ENCODE measurements at places on chromosomes 1 and 21.

DNA sequence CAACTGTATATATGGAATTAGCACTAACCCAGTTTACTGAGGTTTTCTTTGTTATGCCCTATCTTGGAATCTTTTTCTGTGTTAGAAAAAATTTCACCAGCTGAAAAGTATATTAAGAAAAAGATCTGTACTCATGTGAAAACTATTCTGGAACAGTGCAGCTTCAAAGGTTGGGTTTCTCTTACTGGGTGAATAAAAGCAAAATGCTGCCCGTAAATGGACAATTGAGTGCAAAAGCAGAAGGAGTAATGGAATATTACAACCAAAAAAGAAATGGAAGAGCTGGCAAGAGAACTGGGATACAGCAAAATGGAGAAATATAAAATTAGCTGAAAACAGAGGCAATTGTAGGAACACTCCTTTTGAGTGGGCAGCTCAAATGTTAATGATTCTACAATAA is 17.0 kb upstream of the RAVER2 start:
- no peak for DNase-seq

DNA sequence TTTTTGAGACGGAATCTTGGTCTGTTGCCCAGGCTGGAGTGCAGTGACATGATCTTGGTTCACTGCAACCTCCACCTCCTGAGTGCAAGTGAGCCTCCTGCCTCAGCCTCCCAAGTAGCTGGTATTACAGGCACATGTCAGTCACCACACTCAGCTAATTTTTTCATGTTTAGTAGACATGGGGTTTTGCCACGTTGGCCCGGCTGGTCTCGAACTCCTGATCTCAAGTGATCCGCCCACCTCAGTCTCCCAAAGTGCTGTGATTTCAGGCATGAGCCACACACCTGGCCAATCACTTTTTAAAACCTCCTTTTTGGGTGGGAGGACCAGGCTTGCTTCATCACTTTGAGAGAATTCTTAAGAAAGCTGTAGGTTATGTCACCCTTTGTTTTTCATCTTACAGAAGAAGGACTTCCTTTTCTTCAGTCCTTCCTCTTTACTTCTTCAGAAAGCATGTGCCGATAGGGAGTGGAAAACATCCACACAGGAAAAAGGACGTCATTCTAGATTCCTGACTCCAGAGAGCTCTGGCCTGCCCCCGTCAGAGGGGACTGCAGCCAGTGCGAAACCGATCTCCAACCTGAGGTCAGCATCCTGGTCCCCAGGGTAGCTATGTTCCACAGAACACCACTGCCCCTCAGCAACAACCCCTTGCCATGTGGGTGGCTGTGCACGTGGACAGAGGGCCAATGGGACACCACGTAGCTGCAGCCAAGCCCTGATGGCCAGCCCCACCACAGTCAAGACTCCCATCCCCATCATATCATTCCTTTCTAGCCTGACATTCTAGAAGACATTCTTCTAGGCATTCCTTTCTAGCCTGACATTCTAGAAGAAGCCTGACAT is 21.9 kb downstream of the NCF2 start:
- DNase-seq = no peak

DNA sequence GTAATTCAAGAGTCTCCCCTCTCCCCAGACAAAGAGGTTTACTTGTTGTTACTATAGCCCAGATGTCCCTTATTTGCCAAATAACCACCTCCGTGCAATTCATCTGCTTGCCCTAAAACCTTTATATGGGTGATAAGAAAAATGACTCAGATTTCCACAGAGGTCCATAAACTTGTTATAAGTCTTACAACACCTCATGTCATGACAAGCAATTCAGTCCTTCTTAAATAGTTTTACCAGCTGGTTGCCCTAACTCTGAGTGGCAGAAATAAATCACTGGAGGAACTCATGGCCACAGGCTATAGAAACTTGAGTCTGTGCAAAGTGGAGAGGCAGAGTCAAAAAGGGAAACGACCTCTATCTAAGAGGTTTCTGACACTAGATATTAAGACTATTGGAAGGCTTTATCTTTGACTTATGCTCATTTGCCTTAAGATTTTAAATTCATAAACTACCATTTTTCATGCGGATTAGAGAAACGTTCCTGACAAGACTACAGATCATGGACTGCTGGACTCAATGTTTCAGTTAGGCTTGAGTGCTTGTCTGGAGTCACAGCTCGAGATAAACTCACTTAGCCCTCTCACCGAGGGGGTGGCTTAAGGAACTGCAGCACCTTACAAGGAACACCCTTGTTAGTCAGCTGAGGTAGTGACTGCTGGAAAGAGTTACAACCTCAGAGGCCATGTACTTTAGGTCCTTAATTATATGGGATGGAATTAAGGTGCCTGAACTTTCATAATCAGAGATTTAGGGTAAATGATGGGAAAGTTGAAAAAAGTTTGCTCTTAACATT is 662.5 kb upstream of the USP24 start:
- no peak for DNase-seq

DNA sequence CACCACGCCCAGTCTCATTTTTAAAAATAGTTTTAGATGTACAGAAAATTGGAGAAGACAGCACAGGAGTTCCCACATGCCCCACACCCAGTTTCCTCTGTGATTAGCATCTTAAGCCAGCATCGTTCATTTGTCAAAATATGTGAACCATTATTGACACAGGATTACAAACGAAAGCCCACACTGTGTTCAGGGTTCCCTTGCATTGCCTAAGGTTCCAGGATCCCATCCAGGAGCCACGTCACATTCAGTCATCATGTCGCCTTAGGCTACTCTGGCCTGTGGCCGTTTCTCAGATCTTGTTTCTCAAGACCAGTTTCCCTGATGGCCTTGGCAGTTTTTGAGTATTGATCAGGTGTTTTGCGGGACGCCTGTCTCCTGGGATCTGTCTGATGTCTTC is 34.7 kb upstream of the TNFRSF1B start:
- no peak for DNase-seq

DNA sequence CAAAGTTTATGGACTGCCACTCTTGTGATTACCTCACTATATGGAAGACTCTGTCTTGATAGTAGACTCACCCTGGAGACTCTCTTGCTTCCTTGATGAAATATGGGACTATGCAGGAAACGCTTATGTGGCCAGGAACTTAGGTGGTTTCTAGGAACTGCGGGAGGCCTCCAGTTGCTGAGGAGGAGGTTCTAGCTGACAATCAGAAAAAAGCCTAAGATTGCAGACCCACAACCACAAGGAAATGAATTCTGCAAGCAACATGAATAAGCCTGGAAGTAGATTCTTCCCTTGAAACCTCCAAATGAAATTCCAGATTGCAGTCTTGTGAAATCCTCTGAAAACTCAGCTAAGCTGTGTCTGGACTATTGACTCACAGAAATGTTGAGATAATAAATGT is 88.9 kb upstream of the COL11A1 start:
- DNase-seq = no peak

DNA sequence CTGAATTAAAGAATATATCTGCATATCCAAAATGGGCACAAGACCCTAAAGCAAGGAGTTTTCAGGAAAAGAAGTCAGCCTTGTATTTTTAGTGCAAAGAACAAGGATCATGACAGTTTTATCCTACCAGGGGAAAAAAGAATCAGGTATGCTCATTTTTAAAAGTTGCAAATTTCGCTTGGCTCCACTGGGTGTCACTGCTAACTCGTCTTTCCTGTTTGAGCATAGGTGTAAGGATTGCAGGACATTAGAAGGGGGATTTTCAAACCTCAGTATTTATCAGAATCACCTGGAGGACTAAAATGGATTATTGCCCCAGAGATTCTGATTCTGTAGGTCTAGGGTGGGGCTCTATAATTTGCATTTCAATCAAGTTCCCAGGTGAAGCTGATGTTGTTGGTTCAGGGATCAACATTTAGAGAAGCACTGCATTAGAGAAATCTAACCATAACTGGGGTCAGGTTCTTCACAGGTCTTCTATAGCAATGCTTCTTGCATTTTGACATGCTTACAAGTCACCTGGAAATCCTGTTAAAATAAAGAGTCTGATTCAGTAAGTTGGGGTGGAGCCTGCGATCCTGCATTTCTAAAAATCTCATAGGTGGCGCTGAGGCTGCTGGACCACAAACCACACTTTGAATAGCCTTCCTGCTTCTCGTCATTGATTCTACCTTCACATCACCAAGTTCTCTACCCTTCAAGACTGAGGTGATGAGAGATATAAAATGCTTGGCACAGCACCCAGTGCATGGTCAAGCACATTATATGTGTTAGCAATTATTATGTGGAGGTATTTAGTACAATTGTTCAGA is 39.6 kb downstream of the NUF2 start:
- DNase-seq = no peak

DNA sequence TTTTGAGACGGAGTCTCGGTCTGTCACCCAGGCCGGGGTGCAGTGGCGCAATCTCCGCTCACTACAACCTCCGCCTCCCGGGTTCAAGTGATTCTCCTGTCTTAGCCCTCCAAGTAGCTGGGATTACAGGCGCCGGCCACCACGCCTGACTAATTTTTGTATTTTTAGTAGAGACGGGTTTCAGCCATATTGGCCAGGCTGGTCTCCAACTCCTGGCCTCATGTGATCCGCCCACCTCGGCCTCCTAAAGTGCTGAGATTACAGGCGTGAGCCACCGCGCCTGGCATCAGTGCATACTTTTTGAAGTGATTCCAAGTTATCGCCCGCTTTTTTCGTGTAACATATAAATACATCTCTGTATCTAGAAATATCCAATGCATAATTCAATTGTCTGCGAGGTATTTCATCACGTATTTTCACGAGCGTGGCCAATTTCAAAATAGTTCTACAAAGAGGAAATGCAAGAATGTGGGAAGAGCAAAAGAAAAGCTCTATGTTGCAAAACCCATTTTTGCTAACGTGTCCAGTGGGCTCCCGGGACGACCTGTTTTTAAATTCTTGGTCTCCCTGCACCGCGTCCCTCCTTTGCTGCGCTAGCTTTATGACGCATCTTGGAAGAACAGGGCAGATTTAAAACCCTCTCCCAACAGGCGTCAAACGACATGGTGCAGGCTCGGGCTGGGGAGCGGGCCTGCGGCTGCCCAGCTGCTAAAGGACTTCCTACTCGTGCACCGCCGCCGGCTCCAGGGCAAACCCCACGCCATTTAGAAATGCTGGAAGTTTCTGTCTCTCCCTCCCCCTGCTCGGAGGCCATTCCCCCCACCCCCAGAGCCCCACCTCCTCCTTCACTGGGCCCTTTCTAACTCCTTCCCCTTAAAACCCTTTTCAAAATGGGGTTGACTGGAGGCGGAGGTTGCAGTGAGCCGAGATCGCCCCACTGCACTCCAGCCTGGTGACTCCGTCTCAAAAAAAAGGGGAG is 923 bp upstream of the IFNGR2 start:
- no peak for DNase-seq

GRCh38 chr1:11664336-11665065 is 501 bp downstream of the FBXO6 start:
- no peak for DNase-seq

Data from nucleus accumbens (tissue), 56 donors.